ENCODE measurements at places on chromosomes 13 and 19.

GRCh38 chr13:91014696-91015095, 332.8 kb upstream of the MIR17HG start:
- no peak for DNase-seq

GRCh38 chr19:16442386-16443276, 29.1 kb downstream of the EPS15L1 start:
- no peak for DNase-seq

DNA sequence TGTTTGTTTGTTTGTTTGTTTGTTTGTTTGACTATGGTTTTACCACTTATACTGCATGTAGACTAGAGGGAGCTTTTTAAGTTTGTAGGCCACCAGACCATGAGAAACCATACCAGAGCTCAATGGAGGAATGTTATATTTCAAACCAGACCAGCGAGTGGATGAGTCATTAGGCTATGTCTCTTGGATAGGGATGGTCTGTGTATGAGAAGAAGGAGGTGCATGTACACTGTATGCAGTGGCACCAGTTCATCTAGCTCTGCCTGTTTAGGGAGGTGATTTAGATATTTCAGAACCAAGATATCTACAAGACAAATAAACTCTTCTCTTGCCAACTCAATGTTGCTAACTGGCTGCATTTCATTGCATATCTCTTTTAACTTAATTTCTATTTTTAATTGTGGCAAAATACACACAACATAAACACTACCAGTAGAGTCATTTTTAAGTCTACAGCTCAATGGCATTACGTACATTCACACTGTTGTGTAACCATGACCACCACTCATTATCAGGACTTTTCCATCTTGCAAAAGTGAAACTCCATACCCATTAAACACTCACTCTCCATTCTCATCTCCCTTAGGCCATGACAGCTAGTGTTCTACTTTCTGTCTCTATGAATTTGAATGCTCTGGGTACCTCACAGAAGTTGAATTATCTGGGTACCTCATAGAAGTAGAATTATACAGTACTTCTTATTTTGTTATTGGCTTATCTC, 29.2 kb downstream of the SYDE1 start:
- no peak for DNase-seq

- DNase-seq: no peak
Measured at GRCh38 chr13:49459580-49459979, 15.5 kb downstream of the SETDB2 start.

- DNase-seq: no peak
Measured at GRCh38 chr13:30907121-30907861, 1.2 kb downstream of the MEDAG start.
